ENCODE measurements at places on chromosomes 13 and 19.

GRCh38 chr19:2112516-2113320 is 16.0 kb downstream of the IZUMO4 start:
- no peak for DNase-seq

DNA sequence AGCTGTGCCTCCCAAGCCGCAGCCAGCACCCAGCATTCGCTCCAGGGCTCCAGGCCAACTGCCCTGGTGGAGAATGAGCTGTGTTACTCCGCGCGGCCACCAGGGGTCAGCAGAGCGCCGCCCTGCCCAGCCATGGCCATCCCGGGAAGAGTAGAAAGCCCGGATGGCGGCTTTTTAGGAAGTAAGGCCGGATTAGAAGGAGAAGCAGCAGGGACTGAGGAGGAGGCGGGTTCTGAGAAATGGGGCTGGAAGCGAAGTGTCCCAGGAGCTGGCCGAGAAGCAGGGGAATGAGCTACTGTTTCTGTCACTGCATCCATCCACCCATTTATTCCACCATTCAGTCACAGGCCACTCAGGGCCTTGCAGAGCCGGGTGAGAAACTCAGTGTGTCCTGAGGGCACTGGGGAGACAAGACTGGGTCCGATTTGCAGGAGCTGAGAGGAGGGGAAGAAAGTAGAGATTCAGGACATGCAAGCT is 6.6 kb upstream of the NPAS1 start:
- peak; percentile 60 for DNase-seq

- DNase-seq = no peak
Measured at GRCh38 chr19:5078182-5078581, 109.3 kb downstream of the KDM4B start.

GRCh38 chr13:70905035-70905434 is 796.8 kb upstream of the KLHL1 start:
- no peak for DNase-seq

DNA sequence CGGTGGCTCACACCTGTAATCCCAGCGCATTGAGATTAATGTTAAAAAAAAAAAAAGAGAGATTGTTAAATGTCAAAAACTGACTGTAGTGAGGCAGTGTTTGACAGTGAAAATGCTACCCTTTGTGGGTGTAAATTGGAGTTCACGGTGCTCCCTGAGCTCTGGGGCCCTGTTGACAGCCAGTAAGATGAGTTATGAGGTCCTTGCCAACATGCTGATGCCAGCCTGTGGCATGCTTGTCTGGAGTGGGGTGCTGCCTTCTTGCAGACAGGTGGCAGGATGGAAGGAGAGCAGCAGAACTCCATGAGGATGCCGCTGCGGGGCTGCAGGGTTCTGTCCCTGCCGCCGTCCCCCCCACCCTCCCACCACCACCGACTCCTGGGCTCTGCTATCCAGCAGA is 25.9 kb downstream of the PRAM1 start:
- DNase-seq = no peak

DNA sequence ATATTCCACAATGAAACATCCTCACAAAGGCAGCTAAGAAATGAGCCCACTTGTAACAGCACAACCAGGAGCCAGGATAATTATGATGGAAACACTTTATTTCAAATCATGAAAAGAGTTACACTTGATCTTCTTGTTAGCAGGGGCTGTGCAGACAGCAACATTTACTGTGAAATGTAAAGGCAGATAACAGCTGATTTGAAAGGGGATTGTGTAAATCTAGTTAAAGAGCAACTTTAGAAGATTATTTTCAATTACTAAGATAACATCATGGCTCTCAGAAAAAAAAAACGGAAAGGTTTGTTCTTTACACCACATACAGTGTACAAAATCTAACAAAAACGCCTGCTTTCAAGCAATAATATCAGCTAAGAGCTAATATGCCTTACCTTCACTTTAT is 22.4 kb downstream of the ENOX1 start:
- no peak for DNase-seq

Measured in DMS153 (cell line).